ENCODE measurements at places on chromosomes 4 and X.
A peak's percentile ranks its signal among the peaks of the same experiment; 100 is the strongest.

- DNase-seq: no peak
Measured at GRCh38 chr4:76969941-76970529, 20.5 kb downstream of the SEPTIN11 start.

GRCh38 chr4:48169636-48170035 is 35.6 kb upstream of the TXK start:
- no peak for DNase-seq

DNA sequence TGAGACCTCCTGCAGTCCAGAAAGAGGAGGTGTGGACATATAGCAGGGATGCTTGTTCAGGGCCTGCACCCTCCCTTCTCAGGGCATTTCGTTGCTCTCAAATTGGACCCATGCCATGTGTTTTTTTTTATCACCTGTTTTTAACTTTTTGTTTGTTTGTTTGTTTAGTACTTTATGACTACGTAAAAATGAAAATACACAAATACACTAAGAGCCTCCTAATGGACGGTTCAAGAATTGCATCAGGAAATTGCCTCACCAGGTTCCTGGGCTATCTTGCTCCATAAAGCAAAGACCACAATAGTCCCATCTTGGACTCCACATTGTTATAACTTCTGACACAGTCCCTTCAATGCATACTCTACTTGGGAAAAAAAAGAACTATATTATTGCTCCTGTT is 1685.9 kb upstream of the TENM3 start:
- peak; percentile 2 for DNase-seq

DNA sequence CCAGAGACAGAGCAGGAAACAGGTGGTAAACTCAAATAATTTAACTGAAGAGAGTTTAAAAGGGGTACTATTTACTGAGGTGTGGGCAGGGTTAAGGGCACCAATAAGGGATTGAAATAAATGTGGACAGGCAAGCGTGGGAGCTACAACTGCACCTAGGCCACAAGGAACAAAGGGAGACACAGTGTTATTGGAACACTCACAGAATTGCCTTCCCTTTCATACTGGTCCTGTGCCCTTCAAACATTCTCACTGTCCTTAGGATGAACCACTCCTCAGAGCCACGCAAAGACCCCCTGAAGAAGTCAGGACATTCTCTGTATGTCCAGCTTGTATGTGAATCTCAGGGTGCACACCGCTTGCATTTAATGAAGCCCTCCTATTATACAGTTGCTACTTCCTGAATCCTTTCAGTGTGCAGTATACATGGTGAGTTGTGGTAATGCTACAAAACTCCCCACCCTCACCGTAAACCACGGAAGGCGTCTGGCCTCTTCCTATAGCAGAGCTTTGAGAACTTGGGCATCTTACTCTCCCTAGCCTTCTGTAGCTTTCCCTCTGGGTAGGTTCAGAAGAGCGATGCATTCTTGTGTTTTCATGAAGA is 9.6 kb upstream of the MRPL1 start:
- peak; percentile 48 for DNase-seq

GRCh38 chrX:80316526-80316925 is 103.7 kb upstream of the TENT5D start:
- no peak for DNase-seq

DNA sequence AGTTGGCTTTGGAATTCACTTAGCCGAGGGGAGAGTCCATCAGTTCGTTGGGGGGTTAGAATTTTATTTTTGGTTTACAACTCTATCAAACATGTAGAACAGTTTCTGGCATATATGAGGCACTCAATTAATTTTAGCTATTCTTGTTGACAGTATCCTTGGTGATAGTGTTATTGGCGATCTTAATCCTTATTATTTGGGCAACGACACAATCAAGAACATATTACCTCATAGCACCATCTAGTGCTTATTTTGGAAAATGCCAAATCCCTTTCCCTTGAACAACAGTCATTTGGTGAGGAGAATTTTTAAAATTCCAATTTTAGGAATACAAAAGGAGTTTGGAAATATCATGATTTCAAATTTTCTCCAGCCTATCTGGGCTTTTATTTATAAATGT is 17.9 kb upstream of the PGRMC1 start:
- peak; percentile 2 for DNase-seq

DNA sequence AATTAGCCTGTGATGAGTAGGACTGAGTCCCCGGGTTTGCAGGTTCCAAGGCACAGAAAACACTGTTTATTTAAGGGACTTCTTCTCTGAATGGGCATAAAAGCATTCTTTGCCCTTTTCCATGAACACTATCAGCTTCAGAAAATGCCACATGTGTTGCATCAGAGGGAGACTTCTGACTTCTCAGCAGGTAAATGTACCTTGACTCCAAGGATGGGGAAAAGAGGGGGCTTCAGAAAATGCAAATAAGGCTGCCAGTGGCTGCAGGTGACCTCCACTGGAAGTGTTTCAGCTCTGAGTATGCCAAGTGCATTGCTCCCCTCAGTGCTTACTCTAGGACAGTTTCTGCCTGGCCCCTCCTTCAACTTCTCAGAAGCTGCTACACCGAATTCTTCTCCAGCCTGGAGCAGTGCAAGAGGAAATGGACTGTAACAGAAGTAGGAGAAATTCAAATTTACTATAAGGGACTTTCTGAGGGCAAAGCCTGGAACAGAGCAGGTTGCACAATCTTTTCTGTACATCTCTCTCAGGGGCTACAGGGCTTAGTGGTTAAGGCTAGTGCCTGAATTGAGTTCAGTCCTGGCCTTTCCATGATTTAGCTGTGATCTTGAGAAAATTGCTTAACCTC is 233.2 kb downstream of the PTTG2 start:
- no peak for DNase-seq

DNA sequence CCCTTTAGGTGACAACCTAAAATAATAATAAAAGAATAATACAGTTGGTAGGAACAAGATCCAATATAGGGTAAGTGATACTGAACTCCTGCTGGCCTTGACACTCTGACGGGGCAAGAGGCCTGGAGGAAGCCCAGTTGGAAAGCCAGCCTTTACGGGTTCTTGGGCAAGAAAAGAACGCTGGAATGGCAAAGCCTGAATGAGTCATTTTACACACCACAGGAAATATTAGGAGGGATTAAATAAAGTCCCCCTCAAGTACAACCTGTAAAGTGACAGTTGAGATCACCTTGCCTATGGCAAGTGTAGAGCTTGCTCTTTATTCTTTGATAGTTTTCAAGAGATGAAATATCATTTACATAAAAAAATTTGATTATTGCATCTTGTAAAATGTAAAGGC is 244.5 kb upstream of the TLL1 start:
- no peak for DNase-seq

GRCh38 chr4:185742766-185743165 is 69.2 kb downstream of the SORBS2 start:
- DNase-seq: no peak

- no peak for DNase-seq
Measured at GRCh38 chr4:60655356-60655755, 544.8 kb upstream of the ADGRL3 start.

- no peak for DNase-seq
Measured at GRCh38 chr4:142925161-142925560, 79.1 kb upstream of the INPP4B start.

DNA sequence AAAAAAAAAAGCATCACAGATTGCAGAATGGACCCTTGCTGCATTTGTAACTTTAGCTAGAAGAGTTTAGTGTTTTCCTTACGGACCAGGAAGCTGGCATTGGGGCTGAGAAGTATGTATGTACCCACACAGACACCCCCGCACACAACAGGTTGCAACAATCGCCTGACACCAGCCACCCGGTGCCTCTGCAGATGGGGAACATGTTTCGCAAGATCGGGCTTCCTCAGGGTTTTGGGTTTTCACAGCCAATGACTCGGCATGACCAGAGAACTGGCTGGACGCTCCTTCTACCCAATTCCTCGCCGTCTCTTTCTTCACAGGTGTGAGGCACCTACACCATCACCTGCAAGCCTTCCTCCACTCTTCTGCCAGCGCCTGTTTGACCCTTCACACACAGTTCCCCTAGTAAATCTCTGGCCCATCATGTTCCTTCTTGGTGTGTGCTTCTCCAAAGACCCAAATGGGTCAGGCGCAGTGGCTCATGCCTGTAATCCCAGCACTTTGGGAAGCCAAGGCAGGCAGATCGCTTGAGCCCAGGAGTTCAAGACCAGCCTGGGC is 70.4 kb downstream of the DHRSX start:
- no peak for DNase-seq

GRCh38 chr4:159015841-159016240 is 87.0 kb upstream of the RAPGEF2 start:
- no peak for DNase-seq

DNA sequence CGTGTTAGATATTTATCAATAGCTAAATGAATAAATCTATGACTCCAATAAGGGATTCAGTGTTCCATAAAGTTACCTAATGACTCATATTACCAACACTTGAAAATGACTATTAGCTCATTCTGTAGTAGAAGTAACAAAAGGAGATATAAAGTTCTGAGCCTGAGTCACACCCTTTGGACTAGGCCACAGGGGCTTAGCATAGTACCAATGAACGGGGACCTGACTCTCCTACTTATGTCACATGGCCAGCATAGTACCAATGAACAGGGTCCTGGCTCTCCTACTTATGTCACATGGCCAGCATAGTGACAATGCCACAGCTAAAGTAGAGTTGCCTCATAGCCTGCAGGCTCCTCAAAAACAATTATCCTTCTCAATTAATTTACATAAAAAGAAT is 43.7 kb downstream of the MAGEB16 start:
- DNase-seq: no peak

- DNase-seq: no peak
Measured at GRCh38 chrX:148874636-148875246, 374.3 kb downstream of the AFF2 start.

DNA sequence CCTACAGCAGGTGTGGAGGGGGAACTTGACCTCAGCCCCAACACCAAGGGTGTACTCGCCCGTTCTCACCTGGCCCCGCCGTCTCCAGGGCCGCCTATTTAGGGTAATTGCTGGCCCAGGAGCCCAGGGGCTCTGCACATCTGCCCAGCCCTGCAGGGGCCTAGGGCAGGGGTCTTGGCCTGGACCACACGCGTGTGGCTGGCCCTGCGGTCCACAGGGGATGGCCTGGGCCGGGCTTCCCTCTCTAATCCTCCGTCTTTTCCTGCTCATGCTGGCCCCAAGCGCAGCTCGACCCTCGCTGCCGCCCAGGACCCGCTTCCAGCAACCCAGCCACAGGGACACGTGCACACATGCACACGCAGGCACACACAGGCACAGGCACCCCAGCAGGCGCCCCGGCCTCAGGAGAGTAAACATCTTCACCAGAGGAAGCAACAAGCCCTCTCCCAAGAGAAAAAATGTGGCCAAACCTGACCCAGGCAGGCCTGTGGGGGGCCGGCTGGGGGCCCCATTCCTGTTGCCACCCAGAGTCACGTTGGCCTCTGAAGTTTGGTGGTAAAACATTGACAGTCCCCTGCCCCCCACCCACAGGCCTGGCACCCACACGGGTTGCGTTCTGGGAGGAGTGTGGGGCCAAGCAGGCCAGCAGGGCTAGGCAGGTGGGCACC is 24.6 kb upstream of the FGFR3 start:
- DNase-seq: no peak

GRCh38 chr4:187469627-187470026 is 525.9 kb upstream of the ZFP42 start:
- no peak for DNase-seq

GRCh38 chr4:47145630-47146029 is 114.3 kb downstream of the GABRB1 start:
- no peak for DNase-seq

GRCh38 chr4:150001815-150002214 is 76.4 kb upstream of the DCLK2 start:
- no peak for DNase-seq

DNA sequence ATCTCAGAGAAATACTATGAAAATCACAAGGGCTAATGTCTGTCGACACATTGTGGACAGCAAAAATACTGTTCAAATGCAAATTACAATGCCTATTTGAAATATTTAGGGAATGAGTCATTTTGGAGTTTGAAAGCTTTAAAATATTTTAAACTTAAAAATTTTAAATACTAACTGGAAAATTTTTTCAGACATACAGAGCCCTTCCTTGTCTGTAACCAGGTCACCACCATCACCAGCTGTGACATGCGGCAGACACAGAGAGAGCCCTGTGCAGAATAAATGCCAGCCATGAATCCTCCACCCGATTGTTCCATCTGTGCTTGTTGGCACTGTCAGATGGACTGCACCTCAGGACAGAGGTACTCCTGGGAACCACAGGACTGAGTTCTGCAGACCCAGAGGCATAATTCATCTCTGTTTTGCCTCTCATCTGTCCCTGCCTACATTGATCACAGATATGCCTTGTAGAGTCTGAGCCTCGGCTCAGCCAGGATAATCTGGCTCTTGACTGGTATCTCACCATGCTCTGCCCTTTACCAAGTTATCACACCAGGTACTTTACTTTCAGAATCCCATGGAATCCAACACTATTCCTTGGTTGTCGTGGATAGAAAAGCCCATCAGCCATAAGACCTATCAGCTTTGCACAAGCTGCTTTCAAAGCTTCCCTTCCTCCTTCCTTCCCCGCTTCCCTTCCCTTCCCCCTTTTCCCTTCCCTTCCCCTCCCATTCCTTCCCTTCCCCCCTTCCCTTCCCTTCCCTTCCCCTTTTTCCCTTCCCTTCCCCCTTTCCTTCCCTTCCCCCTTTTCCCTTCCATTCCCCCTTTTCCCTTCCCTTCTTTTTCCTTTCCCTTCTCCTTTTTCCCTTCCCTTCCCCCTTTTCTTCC is 67.2 kb downstream of the TBC1D9 start:
- DNase-seq: no peak

GRCh38 chr4:42594888-42595287 is 62.0 kb downstream of the ATP8A1 start:
- no peak for DNase-seq

DNA sequence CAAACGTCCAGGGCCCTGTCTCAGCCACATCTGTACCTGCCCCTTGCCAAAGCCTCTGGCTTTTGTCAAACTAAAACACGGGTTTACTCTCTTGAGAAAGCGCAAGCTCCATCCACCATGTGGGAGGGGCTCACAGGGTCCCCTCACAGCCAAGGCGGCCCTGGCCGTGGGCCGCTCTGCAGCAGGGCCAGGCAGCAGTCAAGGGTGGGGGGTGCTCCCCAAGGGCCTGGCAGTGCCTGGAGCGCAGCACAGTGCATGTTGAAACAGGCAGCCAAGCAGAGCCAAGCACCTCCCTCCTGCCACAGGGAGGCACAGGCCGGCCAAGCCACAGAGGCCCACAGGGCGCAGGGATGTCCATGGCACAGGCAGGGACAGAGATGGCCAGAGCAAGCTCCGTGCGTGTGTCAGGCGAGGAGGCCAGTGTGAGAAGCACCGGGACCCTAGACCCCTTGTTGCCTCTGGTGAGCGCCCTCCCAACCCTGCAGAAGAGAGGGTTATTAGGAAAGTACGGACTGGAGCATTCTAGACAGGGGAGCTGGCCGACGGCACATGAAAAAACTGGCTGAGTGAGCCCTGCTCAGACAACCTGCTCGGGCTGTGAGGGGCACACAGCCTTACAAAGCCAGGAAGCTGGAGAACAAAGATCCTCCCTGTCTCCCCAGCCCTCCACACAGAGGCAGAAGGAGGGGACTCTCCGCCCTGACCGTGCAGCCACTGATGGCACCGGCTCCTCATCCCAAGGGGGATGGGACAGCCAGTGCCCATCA is 39.0 kb downstream of the FAM53A start:
- DNase-seq: no peak

All from OCI-LY7 (cell line).